ENCODE measurements at places on chromosomes 6 and 20.

- DNase-seq = no peak
Observed at GRCh38 chr6:35429463-35429862, 22.7 kb upstream of the FANCE start.

- no peak for DNase-seq
Observed at GRCh38 chr6:139251045-139251690, 40.6 kb downstream of the TXLNB start.

DNA sequence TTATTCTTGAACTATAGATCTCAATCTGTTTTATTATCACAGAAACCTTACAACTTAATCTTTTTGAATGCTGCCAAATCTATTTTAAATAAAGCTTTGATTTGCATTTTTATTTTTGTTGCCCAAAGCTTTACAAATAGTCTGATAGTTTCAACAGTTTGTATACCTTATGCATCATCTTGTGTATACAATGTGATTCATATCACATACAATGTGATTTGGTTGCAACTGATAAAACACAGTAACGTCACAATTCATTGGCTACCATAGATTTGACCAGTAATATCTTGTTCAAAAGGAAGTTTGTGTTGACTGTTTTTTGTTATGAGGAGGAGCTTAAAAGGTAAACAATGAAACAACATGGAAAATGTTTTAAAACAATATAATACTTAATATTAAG, 110.9 kb downstream of the EYA4 start:
- DNase-seq = no peak

DNA sequence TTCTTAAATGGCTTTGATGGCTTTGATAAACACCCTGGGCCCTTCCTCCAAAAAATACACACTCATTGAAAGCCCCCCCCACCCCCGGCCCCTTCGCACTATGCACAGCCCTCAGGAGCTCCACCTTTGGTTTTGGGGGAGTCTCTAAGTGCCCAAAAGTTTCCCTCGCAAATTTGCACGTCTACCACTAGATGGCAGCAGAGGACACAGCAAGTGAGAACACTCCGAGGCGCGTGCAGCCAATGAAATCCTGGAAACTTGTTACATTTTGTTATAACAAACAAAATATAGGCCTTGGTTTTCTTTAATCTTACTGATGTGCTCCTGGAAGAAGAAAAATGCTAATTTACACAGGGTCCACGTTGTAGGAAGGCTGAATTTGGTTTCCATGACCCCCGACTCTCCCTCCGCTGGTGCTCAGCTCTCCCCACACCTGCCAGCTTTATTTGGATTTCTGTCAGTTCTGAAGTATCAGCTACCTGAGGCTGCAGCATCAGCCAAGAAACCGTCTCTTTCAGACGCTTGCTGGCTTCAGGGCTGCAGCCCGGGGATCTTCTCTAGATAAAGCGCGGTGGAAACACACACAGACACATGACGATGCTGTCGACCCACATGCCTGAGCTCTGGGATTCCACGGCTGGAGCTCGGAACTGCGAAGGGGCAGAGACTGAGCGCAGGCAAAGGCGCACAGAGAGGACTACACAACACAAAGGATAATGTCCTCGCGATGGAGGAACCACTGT, 148.3 kb upstream of the RPS6KA2 start:
- DNase-seq = no peak

DNA sequence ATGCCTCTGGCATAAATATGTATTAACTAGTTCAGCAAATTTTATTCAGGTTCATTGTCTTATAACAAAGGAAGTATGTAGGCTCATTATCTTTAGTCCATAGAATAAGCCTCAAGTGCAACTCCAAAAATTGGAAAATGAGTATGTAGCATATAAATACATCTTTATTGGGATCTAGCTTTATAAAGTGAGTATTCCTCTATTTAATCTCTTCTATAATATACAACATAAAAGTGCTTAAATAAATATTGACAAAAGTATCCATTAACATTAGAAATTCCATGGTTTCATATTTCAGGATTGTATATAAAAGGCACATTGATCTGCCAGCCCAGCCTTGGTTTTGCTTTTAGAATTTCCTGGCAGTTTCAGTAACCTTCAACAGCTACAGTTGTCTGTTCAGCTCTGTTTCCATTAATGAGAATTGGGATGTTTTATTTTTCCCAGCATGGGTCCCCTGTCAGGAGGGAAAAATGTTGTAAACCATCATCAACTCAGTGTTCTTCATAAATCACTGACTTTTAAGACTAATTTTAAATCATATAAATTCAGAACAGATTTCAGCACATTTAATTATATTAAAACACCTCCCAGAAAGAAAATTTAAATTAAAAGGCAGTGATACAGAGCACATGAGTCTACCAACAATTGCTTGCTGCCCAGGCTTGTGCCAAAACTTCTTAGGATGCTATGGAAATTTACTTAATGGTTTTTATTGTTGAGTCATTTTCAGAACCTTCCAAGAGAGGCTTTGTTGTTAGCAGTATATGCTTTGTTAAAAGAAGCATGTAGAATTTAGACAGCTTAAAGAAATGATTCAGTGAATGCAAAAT, 119.7 kb downstream of the ADGRG6 start:
- DNase-seq = no peak

GRCh38 chr6:143746202-143747119, 68.7 kb downstream of the PHACTR2 start:
- no peak for DNase-seq

DNA sequence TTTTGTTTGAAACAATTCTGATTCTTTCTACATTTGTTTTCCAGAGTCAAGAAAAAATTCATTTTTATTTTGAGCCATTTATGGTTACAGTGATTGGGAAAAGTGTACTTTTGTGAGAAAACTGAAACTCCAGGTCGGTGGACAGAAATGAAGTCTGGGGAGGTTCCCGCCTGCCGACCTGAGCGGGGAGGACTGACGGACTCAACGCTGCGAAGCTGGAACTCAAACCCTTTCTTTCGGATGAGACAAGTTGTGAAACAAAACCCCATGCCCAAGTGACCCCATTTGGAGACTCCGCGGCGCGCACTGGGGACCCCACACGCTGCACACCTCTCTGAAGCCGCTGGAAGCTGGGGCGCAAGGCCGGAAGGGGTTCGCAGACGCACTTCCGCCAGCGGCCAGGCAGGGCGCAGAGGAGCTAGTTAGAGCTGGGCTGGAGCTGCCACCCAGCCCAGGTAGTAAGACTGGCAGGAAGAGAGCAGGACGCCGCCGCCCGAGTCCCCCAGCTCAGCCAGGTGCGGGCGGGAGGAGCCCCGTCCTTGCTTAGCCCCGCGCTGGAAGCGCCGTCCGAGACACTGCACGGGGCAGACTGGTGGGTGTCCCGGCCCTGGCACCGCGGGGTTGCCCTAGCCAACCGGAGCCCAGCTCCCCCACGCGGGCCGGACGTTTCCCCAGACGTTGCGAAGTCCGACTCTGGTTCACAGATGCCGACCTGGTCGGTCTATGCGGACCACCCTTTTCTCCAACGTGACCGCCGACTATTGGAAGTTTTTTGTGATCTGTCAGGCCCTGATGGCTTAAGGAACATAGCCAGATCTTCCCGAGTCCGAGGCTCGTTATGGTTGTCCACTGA, 19.8 kb upstream of the ZSCAN16 start:
- DNase-seq = peak; percentile 71

DNA sequence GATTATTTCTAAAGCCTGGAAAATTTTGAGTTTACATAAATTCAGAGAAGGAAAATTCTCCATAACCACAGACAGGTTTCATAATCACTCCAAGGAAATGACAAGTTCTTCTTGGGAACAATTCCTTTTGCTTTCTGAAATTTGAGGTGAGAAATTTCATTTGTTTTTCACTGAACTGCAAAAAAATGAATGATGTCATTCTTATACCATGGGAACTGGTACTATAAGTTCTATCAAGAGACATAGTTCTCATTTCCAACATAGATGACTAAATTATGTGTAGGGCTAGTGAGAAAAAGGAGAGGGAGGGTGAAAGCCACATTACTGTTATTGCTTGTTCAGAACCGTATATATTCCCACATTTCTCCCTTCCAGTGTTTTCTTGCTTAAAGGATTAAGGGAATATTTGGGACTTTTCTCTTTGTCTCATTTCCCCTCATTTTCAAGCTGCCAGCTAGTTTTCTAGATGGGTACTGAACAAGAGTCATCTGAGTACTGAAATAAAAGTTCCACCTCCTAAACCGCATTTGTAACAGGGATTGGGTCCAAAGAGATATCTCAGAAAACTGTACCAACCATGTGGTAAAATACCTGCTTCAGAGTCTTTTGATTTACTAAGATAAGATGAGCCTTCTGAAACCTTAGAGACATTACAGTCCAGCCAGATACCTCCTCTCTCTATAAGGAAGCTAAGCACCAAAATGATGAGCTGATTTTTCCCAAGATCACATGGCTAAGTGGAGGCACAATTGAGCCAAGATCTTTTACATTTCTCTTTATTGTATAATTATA, 144.3 kb upstream of the PRDM1 start:
- DNase-seq = no peak

GRCh38 chr6:167699141-167699931, 127.4 kb upstream of the AFDN start:
- no peak for DNase-seq

DNA sequence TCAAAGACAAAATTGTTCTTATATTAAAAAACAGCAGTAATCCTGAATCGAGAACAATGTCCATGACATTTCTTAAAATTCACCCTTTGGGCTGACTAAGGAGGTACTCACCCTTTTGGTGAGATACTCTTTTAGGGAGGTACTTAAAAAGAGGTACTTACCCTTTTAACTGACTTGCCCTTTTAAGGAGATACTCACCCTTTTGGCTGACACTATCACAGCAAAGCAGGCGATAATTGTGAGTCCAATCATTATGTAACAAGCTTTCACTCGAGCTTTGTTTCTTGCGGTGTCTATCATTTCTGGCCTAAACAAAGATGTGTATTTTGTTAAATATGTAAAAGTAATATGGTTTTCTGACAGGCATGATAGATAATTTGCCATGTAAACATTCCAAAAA, 3.7 kb downstream of the FAM162B start:
- no peak for DNase-seq

GRCh38 chr6:5518936-5519491, 257.7 kb downstream of the FARS2 start:
- DNase-seq = no peak
